Activated naive CD4-positive, alpha-beta T cell treated with anti-CD3 and anti-CD28 coated beads for 36 hours (primary cell): ENCODE measurements at places on chromosomes 12 and 14. TPM values are rescaled to one million over a fixed set of nuclear protein-coding genes. Genes with fewer than 3 reads are reported as not detected.

DNA sequence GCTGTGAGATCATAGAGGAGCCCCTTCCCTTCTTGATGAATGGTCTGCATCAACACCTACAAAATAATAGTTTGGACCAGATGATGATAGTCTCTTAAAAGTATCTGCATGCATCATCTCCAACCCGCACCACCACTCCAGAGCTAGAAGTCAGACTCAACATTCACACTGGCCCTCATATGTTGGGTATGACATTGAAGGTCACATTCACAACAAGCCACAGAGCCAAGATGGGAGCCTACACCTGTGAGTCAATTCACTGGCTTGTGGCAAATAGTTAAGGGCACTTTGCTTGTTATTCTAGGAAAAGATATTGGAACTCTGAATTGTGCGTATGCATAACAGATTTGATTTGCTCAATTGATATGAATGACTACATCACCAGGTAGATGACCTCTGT lies 1197.9 kb downstream of the VRK1 start:
- peak; percentile 55 for DNase-seq

GRCh38 chr12:84079626-84080025 lies 833.0 kb downstream of the SLC6A15 start:
- DNase-seq, result no peak

DNA sequence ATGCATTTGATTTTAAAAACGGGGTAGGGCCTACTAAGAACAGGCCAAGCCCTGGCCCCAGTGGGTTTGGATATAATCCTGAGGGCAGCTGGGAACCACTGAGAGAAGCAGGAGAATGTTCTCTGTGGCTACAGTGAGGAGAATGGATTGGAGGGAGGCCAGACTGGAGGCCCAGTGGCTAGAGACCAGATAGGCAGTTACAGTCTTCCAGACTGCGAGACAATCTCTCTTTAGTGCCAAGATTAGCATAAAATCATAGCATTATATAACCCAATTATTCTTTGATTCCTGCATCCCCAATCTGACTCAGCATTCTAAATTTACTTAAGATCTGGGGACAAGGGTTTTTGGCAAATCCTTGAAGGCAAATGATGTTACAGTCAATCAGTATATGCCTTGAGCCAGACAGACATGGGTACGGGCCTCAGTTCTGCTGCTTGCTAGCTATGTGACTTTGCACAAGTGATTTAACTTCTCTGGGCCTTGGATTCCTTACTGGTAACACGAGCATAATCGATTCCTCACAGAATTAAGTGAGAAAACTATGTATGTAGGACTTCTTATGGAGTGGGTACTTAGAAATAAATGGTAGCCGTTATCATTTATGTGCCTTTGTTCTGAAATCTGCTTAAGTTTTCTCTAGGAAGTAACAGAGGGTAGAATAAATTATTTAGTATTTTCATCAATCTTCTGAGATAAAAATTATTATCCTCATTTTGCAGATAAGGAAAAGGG lies 18.3 kb downstream of the NINJ2 start:
- DNase-seq, result no peak

DNA sequence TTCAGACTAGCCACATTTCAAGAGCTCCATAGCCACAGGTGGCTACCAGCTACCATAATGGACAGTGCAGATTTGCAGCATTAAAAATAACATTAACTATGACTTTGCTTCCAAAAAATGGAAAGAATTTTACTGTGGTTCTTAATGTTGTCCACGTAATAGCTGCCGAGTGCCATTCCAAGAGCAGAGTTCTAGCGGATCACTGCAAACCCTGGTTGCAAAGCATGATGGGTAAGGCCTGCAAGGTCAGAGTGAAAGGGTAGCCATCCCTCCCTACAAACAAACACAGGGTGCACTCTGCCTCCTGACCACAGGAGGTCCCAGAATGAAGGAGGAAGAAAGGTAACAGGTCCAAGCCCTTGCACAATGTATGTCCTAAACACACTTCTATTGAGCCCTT lies 157.6 kb downstream of the DPF3 start:
- DNase-seq, result no peak

DNA sequence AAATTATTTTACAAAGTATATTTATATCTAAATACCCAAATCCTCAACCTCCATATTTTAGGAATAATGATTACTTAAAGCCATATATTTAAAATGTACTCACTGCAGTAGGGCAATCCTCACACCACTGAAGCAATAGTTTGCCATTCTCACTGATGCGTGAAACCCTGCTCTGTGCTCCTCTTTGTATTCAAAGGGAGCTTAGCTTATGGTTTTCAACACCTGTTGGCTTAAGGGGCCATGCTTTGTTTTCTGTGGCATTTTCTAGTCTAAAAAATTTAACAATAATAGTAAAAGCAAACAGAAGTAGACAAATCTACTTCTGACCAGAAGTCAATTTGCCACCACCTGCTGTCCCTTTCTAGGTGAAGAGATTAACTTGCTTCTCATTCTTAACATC lies 294.6 kb downstream of the FLRT2 start:
- DNase-seq, result no peak

GRCh38 chr14:55073856-55074255 lies 22.4 kb downstream of the MAPK1IP1L start:
- DNase-seq, result no peak

- DNase-seq, result no peak
These were observed 734 bp downstream of the COX6A1 start for GRCh38 chr12:120438495-120439198.

- DNase-seq, result peak; percentile 78
These were observed at the start of gene CCDC88C for GRCh38 chr14:91417120-91417982. TSS of gene CCDC88C (minus strand) at chr14:91417820. CDS start at chr14:91417690, 130 bp downstream.

GRCh38 chr12:1093166-1093751 lies 102.2 kb downstream of the ERC1 start:
- peak; percentile 51 for DNase-seq

- no peak for DNase-seq
These were observed 515.3 kb downstream of the RMST start for GRCh38 chr12:97977870-97978405.

GRCh38 chr14:68825729-68826128 lies 32.9 kb upstream of the ZFP36L1 start:
- no peak for DNase-seq

DNA sequence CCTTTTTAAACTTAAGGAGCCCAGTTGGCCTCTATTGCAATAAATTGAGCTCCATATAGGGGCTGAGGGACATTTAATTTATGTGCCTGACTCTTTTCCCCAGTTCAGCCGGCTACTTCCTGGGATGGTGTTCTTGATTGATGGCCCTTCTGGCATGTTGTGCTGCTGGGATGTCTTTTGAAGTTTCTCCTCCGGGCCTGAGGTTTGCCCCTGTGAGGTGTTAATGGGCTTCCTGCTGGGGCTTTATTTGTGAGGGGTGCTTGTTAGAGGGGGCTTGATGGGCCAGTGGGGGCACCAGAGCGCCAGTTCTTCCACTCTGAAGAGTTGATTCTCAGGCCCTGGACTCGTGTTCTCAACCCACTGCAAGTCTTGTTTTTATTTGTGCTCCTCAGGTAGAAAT lies 69.6 kb downstream of the CHST11 start:
- no peak for DNase-seq

- DNase-seq, result no peak
These were observed 109.0 kb upstream of the AMIGO2 start for GRCh38 chr12:47188576-47189441.

DNA sequence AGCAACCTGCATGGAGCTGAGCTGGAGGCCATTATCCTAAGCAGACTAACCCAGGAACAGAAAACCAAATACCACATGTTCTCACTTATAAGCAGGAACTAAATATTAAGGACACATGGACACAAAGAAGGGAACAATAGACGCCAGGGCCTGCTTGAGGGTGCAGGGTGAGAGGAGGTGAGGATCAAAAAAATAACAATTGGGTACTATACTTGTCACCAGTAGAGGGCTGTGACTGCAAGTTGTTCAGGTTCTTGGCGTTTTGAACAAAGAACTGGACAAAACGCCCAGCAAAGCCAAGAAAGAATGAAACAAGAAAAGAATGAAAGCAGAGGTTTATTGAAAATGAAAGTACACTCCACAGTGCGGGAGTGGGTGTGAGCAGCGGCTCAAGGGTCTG lies 208.5 kb upstream of the NEDD1 start:
- no peak for DNase-seq

- DNase-seq, result no peak
These were observed 32.5 kb downstream of the SRGAP1 start for GRCh38 chr12:63876980-63877379.

DNA sequence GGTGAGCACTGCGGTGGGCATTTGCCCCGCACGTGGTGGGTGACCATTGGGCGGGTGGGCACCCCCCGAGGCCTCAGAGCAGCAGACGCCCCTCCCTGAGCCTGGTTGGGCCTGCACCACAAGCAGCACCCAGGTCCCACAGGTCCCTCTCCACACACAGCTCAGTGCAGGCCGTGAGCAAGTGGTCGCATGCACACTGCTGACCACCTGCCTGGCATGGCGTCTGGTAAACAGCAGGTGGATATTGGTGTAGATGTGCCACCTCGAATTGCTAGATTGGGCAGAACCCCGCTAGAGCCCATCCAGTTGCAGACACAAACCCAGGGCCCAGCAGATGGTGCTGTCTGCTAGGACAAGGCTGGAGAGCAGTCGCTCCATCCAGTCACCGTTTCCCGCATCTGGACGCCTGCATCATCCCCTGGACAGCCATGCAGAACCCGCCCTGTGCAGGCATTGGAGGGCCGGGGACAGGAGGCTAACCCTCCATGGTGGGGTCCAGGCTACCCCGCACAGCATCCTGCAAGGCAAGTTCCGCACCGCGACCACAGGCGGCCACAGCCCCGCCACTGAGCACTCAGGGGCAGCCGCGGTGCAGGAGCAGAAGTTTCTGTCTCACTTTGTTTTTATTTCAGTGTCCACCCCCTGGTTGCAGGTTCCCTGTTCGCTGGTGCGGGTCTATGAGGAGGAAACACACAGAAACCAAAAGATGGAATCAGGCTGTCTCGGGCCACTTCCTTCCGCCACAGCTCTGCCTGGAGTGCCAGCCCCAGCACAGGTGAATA lies 45.6 kb upstream of the RIMBP2 start:
- DNase-seq, result peak; percentile 79

GRCh38 chr14:35557221-35557747 lies 23.3 kb downstream of the INSM2 start:
- no peak for DNase-seq

GRCh38 chr14:77302926-77303325 lies 17.8 kb downstream of the POMT2 start:
- peak; percentile 71 for DNase-seq

GRCh38 chr12:131389054-131390013 lies 321.6 kb upstream of the SFSWAP start:
- DNase-seq, result no peak

DNA sequence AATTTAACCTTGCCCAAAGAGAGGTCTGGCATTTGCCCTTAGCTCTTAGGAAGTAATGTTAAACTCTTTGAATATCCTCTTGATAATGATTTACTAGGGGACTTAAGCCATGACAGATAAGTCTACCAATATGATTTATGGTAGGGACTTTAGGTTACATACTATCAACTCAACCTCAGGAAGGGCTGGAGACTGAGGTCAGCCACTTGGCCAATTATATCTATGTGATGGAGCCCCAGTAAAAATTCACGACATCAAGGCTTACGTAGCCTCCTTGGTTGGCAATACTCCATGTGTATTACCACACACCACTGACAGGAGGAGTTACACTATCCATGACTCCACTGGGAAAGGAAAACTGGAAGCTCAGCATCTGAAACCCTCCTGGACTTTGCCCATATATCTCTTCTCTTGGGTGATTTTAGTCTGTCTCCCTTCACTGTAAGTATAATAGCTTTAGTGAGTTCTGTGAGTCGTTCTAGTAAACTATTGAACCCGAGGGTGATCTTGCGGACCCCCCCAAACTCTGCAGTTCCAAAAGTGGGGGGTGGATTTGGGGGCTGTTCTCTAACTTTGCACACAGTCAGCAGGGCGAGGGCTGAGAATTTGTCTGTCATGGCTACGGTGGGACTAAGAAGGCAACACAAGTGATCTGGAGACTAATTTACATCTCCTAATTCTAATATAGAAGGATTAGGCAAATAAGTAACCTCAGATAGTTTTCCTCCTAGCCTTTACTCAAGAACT lies 62.3 kb downstream of the R3HDM2 start:
- DNase-seq, result no peak

DNA sequence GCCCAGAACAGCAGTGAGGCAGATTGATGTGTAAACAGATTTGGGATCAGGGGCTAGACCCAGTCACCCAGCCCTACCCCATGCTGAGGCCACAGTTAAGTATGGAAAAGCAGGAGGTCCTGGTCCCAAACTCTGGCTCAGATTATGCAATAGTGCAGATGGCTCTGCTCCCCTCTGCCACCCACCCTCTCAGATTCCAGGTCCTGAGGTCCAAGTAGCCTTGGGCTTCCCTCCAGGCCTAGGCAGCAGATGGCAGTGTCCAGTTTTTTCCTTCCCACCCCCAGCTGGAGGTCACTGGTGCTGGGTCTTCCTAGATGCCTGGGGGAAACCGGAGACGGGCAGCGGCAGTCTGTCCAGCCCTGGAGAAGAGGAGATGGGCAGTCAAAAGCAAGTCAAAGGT lies 2.8 kb upstream of the DHH start:
- no peak for DNase-seq

GRCh38 chr14:68109132-68109900 lies 289.7 kb downstream of the RAD51B start:
- no peak for DNase-seq

- DNase-seq, result no peak
These were observed 217.9 kb upstream of the PWP1 start for GRCh38 chr12:107467716-107468115.

Gene PPP1R1A
- not detected for total RNA-seq

Gene RGS6
- total RNA-seq, result not detected

Gene PLXNC1
- total RNA-seq, result 4.0 TPM

Gene VRTN
- total RNA-seq, result not detected

Gene CAPZA3
- total RNA-seq, result not detected

Gene LRFN5
- total RNA-seq, result not detected

Gene GPR84
- 1.2 TPM for total RNA-seq

Gene OR4K13
- not detected for total RNA-seq

Gene KCNMB4
- total RNA-seq, result 0.54 TPM

Gene MON2
- total RNA-seq, result 29.8 TPM

Gene C12orf56
- not detected for total RNA-seq

Gene GLIPR1L2
- total RNA-seq, result 0.35 TPM

Gene REC8
- 22.3 TPM for total RNA-seq
